ENCODE measurements at places on chromosomes 11 and 22.

GRCh38 chr11:86460461-86461385 is 86.0 kb downstream of the CCDC81 start:
- H3K4me3 ChIP-seq: no peak overlapping the region
- no peak for DNase-seq
- no peaks in the 10 kb centered on the region for H3K27me3 ChIP-seq

DNA sequence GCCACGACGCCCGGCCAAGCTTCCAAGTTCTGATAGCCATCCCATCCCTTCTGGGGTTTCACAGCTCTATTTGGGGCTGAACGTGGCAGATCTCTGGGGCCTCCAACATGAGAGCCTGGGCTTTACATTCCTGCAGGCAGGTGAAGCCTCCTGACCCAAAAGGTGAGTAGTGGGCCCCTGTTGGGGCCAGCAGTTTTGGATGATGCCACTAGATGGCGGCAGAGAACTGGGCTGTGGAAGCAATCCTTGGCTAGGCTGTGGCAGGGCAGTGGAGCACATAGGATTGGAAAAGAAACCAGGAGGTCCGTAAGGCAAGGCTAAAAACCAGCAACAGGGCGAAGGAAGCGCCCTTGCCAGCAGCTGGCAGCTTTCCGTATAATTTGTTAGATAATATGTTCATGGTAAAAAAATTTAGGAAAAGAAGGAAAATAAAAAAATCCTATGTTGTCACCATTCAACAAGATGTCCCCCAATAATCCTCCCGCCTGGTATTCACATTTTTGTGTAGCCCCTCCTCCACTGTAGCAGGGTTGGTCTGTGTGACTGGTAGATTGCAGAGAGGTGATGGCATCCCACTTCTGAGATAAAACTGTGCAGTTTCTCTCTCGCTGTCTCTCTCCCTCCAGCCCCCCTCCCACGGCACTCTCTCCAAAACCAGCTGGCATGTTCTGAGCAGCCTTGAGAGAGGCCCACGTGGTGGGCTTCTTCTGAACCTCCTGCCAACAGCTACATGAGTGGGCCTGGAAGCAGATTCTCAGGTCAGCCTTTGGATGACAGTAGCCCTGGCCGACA is 43.6 kb upstream of the OR4B1 start:
- DNase-seq: peak; percentile 37
- H3K27me3 ChIP-seq: no peaks in the 10 kb centered on the region
- no peak overlapping the region for H3K27ac ChIP-seq
- peaks cover 17% of the 10 kb centered on the region for H3K36me3 ChIP-seq

DNA sequence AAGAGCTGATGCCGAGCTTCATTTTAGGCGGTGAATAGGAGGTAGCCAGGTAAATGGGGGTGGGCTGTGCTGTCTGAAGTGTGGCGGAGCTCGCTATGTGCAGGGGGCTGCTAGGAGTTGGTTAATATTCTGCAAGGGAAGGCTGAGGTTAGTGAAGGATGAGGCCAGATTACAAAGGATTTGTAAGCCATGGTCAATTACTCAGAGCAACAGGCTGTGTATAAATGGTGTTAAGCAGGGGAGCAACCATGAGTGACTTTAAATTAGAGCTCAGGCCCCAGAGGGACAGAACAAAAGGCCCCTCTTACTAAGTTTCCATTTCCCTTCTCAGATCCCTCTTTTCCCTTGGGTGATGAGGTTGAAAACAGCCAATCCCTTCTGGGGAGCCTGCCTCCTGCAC is 7.3 kb upstream of the MCAM start:
- no peak overlapping the region for H3K27ac ChIP-seq
- no peak for DNase-seq
- H3K4me3 ChIP-seq: no peak overlapping the region

DNA sequence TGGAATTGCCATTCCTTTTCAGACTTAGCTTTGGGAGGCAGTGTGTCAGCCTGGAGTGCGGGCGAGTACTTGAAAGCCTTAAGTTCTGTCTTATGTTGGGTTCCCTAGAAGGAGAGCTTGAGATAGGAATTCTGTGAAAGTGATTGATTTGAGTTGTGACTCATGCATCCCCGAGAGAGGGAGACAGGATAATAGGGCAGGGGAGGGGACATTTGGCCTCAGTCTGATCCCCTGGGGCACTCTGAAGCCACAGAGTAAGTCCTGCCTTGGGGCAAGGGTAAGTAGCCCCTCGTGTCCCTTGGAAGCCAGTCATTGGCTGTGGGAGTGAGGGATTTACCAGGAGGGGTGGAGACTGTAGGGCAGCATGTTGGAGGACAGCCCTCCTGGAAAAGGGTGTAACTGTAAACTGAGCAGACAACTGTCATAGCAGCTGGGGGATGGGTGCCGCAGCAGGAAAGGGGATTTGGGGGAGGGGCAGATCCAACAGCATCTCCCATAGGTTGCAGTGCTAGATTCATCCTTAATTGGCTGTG is 44.0 kb downstream of the KIAA1671 start:
- no peak overlapping the region for H3K4me3 ChIP-seq
- no peaks in the 10 kb centered on the region for H3K36me3 ChIP-seq
- no peak overlapping the region for H3K27ac ChIP-seq
- peaks cover 41% of the 10 kb centered on the region for H3K4me1 ChIP-seq
- DNase-seq: no peak

Data from activated T-helper 2 cell treated with anti-CD3 and anti-CD28 coated beads, Interferon-gamma antibody, Interleukin-2, Interleukin-4, amounts not matched to agents 10 μg/mL and 5 μg/mL and 100 μg/mL, durations not matched to agents 14 hours and 24 hours and 36 hours (primary cell).